ENCODE measurements at places on chromosomes 12 and 14.

GRCh38 chr12:119964123-119964522, 24.9 kb upstream of the BICDL1 start:
- DNase-seq, result no peak

GRCh38 chr14:81450100-81450531, 50.0 kb upstream of the STON2 start:
- DNase-seq, result no peak

- no peak for DNase-seq
Observed at GRCh38 chr14:35252451-35252868, 39.7 kb upstream of the PSMA6 start.

DNA sequence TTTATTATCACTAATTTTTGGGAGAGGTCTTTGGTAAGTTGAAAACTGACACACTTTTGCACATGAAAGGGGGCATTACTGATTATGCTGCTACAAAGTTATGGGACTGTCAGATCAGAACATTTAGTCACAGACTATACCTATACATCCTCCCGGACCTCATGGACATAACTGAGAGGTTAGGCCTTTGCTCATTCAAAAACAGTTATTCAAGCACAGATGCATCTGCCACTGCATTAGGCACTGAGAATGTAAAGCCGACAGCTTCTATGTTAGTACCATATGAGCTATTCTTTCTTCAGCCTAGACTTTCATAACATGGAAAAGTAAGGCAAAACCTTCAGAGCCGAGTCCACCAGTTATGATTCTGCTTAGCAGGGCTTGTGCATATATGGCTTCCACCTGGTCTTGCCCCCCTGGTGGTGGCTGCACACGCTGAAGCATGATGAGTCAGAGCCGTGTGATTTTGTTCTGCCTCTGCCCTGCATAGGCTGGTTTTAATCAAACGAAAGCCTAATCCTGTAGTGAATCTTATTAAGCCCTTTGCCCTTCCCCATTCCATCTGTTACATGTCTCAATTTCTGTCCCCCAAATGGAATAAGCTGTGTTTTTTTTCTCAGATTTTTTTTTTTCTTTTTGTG, 21.8 kb upstream of the RNU6-8 start:
- DNase-seq, result no peak

- no peak for DNase-seq
Observed at GRCh38 chr14:28651148-28651547, 115.4 kb upstream of the FOXG1 start.

- no peak for DNase-seq
Observed at GRCh38 chr12:3130057-3130830, 53.1 kb downstream of the TSPAN9 start.

DNA sequence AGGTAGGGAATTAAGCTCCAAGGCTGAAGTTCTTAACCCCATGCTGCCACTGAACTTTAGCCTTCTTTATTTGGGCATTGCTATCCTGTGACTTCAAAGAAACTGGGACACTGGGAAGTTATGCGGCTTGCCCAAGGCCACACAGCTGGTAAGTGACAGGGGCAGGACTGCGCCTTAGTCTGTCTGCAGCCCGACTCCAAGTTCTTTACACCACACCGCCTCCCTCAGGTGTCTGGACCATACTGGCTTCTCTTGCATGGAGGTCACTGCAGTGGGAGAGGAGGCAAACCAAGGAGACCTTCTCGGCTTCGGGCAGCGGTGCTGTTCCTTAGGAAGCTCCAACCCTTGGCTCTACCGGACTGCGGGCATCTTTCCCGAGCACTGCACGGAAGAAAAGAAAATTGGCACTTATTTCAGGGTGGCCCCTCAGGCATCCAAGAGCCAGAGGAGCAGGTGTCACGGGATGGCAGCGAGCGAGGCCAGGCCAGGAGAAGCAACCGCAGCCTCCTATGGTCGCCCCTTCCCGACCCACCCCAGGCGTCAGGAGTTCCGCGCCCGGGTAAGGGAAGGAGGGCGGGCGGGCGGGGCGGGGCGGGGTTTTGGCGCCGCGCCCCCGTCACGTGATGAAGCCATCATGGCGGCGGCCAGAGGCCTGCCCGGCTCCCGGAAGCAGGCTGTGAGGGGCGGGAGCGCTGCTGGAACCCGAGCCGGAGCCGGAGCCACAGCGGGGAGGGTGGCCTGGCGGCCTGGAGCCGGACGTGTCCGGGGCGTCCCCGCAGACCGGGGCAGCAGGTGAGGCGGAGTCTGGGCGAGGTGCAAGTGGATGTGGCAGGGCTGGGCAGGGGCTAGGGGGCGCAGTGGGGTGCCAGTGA, 16.4 kb upstream of the ESPL1 start:
- DNase-seq, result peak; percentile 44

GRCh38 chr12:65232476-65233077, 45.9 kb upstream of the MSRB3 start:
- DNase-seq, result no peak

DNA sequence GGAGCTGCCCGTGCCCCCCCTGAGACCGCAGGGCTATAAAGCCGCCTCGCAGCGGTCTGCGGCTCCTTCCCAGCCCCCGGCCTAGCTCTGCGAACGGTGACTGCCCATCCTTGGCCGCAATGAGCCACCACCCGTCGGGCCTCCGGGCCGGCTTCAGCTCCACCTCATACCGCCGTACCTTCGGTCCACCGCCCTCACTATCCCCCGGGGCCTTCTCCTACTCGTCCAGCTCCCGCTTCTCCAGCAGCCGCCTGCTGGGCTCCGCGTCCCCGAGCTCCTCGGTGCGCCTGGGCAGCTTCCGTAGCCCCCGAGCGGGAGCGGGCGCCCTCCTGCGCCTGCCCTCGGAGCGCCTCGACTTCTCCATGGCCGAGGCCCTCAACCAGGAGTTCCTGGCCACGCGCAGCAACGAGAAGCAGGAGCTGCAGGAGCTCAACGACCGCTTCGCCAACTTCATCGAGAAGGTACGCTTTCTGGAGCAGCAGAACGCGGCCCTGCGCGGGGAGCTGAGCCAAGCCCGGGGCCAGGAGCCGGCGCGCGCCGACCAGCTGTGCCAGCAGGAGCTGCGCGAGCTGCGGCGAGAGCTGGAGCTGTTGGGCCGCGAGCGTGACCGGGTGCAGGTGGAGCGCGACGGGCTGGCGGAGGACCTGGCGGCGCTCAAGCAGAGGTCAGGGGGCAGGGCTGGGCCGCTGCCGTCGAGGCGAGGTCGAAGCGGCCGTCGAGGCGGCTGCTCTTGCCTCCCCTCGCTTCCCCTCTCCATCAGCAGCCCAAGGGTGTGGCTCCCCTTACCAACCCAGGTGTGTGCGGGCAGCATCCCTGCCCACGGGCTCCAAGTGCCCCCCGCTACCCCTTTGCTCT, at the start of gene PRPH:
Gene PRPH (plus strand): TSS at position 66 of the 855 bp plus-strand sequence. CDS start 54 bp downstream, at position 120.
- no peak for DNase-seq

DNA sequence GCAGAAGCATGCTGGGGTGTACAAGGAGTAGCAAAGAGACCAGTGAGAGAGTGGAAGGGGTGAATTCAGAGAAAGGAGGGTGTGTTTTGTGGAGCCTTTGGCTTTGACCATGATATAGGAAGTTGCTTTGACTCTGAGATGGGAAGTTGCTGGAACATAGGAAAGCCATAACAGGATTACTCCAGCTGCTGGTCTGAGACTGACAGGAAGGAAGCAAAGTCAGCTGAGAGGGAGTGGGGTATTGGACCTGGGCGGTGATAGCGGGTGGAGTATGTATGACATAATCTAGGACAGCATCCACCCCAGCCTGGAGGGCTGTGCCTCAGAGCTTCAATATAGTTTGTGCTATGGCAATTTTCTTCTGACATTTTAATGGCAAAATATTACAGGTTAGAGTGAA, 324.4 kb downstream of the PDZRN4 start:
- no peak for DNase-seq

GRCh38 chr14:61174987-61175386, 106.2 kb downstream of the TMEM30B start:
- DNase-seq, result no peak

DNA sequence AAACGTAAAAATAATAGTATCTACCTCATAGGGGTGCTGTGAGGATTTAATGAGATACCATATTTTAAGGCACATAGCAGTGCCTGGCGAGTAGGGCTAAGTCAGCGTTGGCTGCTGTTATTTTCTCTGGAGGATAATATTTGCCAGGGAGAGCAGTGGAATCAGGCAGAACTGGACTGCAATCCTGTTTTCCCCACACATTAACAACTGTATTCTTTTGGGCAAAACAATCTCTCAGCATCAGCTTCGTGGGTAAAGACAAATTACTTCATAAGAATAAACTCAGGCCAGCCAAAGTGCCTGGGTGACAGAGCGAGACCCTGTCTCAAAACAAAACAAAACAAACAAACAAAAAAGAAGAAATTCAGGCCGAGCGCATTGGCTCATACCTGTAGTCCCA, 29.7 kb upstream of the ATP2A2 start:
- DNase-seq, result no peak

GRCh38 chr14:77272261-77272660, 1.3 kb upstream of the NGB start:
- no peak for DNase-seq

- no peak for DNase-seq
Observed at GRCh38 chr12:102474438-102475064, 5.8 kb downstream of the IGF1 start.

GRCh38 chr12:66602483-66603143, 76.3 kb downstream of the GRIP1 start:
- DNase-seq, result no peak

DNA sequence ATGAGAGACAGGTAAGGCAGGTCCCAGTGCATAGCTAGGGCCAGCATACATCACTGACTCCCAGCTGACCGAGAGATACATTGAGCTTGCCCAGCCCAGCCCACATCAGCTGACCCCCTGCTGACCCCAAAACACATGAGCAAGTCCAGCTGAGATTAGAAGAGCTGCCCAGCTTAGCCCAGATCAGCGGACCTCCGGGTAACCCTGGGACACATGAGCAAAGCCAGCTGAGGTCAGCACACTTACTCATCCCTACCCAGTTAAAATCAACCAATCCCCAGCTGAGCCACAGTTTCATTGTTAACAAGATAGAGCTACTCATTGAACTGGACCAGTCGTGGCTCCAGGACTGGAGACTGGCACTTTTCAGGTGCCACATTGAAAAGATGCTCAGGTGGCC, 21.8 kb upstream of the FBXO34 start:
- DNase-seq, result no peak

DNA sequence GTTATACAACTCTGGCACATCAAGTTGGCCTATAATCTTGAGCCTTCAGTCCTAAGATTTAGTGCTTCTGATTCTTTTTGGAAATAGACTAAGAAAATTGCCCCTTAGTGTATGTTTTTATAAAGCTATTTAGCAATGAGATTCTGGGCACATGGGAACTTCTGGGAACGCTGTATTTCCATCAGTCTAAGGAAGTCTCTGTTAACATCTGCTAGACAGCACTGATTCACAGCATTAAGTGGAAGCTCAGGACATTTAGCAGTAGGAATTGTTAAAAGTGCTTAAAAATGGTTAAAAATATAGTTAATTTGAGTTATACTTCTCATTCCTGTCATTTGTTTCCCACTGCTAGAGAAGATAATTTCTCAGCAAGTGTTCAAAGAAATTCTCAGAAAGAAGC, 579.1 kb downstream of the SLC16A7 start:
- no peak for DNase-seq

GRCh38 chr12:54017027-54017788, 8.4 kb downstream of the HOXC8 start:
- DNase-seq, result no peak

GRCh38 chr14:67270145-67270753, 29.0 kb downstream of the PALS1 start:
- DNase-seq, result no peak

- no peak for DNase-seq
Observed at GRCh38 chr14:95386536-95387095, 66.9 kb upstream of the CLMN start.

GRCh38 chr12:1776170-1776921, 44.0 kb upstream of the LRTM2 start:
- DNase-seq, result no peak

DNA sequence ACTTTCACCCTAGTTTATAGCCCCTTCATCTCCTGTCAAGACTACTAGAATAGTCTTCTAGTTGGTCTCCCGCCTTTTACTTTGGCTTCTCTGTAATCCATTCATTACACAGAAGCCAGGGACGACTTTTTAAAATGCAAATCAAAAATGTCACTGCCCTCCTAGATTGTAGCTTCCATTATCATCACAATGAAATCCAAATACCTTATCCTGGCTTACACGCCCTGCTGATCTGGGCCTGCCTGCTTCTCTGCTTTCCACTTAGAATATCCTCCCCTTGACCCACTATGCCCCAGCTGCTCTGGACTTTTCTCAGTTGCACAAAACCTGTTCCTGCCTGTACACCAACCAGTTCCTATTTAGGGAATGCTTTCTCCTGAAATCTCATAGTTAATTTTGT, 4.5 kb upstream of the EEA1 start:
- DNase-seq, result no peak

DNA sequence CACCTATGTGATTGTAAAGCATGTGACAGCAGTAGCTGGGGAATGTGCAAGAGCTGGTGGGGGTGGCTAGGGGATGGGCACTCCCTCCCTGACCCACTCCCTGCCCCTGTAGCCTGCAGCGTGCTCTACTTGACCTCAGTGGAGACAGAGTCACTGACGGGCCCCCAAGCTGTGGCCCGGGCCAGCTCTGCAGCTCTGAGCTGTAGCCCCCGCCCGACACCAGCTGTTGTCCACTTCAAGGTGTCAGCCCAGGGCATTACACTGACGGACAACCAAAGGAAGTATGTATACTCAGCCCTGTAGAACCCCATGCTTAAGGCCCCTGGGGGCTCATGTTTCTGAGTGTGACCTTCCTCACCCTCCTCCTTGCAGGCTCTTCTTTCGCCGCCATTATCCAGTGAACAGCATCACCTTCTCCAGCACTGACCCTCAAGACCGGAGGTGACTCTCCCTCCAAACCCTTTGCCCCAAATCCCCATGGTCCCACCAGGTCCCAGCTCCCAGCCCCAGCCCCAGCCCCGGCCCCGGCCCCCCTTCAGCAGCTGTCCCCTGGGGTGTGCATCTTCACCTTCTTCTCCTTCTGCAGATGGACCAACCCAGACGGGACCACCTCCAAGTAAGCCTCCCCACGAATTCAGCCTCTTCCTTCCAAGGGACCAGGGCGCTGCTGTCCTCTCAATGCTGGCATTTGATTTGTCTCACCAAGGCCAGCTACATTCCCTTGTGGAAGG, 13.3 kb downstream of the TNS2 start:
- DNase-seq, result no peak

DNA sequence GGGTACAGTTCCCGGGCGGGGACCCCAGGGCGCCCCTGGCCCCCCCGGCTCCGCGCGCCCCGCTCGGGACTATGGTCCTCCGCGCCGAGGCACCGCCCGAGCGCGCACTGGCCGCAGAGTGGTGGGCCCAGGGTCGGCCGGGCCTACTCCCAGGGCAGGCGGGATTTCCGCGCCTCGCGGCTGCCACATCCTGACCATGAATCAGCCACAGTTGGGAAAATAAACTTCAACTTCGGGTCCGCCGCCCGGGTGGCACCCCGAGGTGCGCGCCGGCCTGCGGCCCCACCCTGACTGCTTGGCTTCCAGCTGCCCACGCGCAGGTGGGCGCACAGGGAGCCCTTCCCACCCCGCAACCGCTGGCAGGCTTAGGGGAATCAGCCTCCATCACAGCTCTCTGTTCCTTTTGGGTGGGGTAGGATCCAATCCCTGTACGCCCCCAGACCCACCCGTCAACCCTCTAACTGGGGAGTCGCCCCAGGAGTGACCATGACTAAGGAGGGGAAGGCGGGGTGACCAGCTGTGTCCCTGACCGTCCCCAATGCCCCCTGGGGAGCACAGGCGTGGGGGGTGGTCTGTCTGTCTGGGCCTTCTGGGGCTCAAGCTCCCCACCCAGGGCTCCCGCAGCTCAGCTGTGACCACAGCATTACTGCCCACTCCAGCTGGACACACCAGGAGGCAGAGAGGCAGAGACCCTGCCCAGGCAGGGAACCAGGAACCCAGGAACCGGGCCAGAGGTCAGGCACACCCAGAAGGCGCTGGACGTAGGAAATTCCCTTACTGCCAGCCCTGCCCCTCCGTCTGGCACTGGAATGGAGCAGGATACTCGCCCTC, 678 bp downstream of the INF2 start:
- DNase-seq, result no peak
